ENCODE measurements at places on chromosomes 5 and 9. TPM values are rescaled to one million over a fixed set of nuclear protein-coding genes. Genes with fewer than 3 reads are reported as not detected.

PCDHB10 gene
- 0.06 TPM for total RNA-seq

CATSPER3 gene
- total RNA-seq = 0.67 TPM

TEK gene
- total RNA-seq = 0.12 TPM

MACROH2A1 gene
- 206 TPM for total RNA-seq

FAM13B gene
- total RNA-seq = 15.6 TPM

ADGRD2 gene
- not detected for total RNA-seq

WDR38 gene
- total RNA-seq = not detected

LTC4S gene
- not detected for total RNA-seq

BTNL9 gene
- total RNA-seq = 0.57 TPM

SERF1A gene
- 2.2 TPM for total RNA-seq

TSSK1B gene
- not detected for total RNA-seq

OR1J2 gene
- total RNA-seq = not detected

SPINK6 gene
- total RNA-seq = 0.39 TPM

DCAF10 gene
- 11.7 TPM for total RNA-seq

SH2D3C gene
- not detected for total RNA-seq

LCN9 gene
- not detected for total RNA-seq

TTC16 gene
- not detected for total RNA-seq

TAF11L10 gene
- total RNA-seq = not detected
